Left ventricle myocardium inferior (tissue), 1 donor: ENCODE measurements at places on chromosomes 7 and 10. TPM values are rescaled to one million over a fixed set of nuclear protein-coding genes. Genes with fewer than 3 reads are reported as not detected.

Gene SPDYE1
- not detected for total RNA-seq

Gene OPN1SW
- not detected for total RNA-seq

Gene DGKI
- 1.3 TPM for total RNA-seq

Gene TAS2R3
- 0.41 TPM for total RNA-seq

Gene IFIT3
- 6.9 TPM for total RNA-seq

Gene CALML3
- total RNA-seq: not detected

Gene EVX1
- not detected for total RNA-seq

Gene ASZ1
- not detected for total RNA-seq

Gene TFR2
- total RNA-seq: 0.25 TPM

Gene PPP1R17
- not detected for total RNA-seq

Gene MINPP1
- total RNA-seq: 5.4 TPM

Gene TMEM176B
- total RNA-seq: 34.0 TPM

Gene GIMAP6
- total RNA-seq: 24.3 TPM

Gene NODAL
- total RNA-seq: 0.16 TPM

Gene PCLO
- total RNA-seq: 4.2 TPM

Gene CCL24
- not detected for total RNA-seq

Gene SPDYE2
- not detected for total RNA-seq

Gene ZFAND4
- total RNA-seq: 11.1 TPM

Gene BAIAP2L1
- total RNA-seq: 2.1 TPM

Gene CLCN1
- not detected for total RNA-seq

Gene ATOH7
- total RNA-seq: not detected

Gene ODAD2
- 0.58 TPM for total RNA-seq

Gene IRF5
- total RNA-seq: 2.2 TPM

Gene CALY
- not detected for total RNA-seq
